Substantia nigra (tissue), 51 donors: ENCODE measurements at places on chromosomes 12 and 14.

DNA sequence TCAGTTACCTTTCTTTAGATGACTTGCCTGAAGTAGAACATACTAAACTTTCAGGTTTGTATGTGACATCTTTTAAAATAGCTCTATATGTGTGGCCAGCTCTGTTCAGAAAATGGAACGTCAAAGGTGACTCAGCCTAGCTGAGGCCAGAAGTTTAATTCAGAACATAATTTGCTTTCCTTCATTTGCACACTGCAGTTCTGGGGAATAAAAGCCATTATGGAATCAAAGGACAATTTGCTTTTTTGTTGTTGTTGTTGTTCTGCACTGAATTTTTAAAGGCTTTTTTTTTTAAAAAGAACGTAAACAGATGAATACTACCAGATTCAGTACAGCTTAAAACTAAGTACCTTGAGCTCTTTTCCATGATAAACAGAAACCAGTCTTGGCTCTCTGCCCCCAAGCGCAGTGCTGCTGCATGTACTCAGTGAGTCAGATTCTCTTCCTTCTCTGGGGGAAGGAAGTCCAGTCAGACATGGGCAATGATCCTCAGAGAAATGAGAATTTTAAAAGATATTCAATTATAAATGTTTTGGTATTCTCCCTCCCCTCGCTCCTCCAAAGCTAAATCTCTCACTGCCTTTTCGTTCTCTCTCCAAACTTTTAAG, 644.2 kb downstream of the NOVA1 start:
- DNase-seq: no peak

- DNase-seq: no peak
Observed at GRCh38 chr12:55899082-55899481, 28.6 kb downstream of the PYM1 start.

- no peak for DNase-seq
Observed at GRCh38 chr14:76583174-76583573, 178.1 kb upstream of the VASH1 start.

DNA sequence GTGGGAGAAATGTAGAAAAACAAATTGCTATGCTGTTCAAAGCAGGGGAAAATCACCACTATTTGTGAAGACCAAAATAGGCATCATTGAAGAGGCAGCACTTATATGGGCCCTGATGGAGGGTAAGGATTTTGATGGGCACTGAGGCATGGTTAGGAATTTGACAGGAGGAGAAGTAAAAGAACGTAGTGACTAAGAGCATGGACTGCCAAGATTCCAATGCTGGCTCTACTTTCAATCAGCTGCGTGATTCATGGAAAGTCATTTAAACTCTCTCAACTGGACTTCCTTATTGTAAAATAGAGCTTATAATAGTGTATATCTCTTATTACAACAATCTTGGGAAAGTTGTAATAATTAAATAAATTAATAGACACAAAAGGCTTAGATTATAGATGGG, 267.7 kb upstream of the G2E3 start:
- no peak for DNase-seq

DNA sequence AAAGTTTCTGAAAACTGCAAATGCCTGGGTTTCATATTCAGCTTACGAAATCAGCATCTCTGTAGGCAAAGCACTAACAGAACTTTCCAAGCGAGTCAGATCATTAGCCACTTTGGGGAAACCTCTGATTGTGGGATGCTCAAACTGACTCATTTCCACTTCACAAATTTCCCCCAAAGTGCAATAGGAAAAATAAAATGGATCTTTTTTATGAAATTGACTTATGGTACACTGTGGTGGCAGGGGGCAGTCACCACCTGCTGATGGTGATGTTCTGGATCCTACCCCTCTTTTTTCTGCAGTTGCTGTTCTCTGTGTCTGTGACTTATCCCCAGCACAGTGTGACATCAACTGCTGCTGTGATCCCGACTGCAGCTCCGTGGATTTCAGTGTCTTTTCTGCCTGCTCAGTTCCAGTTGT, 5.6 kb downstream of the TCTN1 start:
- no peak for DNase-seq

DNA sequence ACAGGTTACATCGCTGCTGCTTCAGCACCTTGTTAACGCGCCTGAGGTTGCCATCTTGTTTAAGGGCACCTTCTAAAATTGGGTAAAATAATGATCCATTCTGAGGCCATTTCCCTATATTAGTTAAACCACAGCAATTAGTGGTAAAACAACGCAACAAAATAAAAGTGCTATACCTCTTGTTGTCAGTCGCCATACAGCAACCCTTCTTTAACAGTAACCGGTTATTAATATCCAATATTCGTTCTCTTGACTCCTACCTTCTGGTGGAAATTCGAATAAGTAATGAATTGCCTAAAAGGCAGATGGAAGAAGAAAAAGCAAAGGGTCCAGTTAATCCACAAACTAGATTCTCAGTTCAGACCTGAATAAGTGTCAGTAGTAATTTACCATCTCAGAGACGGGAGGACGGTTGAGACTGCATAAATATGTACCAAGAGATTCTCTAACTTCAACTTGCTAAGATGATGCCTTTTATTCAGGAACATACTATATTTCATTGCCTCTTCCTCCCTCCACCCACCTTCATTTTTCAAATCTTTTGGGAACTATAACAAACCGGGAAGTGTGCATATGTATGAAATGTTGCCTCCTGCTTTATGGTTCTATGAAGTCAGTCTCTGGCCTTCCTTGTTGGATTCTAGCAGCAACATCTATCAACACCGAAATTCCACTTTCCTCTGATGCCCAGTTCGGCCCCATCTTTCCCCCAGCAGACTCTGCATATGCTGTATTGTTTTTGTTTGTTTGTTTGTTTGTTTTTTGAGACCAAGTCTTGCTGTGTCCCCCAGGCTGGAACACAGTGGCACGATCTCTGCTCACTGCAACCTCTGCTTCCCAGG, 824 bp upstream of the PSMB5 start:
- no peak for DNase-seq

DNA sequence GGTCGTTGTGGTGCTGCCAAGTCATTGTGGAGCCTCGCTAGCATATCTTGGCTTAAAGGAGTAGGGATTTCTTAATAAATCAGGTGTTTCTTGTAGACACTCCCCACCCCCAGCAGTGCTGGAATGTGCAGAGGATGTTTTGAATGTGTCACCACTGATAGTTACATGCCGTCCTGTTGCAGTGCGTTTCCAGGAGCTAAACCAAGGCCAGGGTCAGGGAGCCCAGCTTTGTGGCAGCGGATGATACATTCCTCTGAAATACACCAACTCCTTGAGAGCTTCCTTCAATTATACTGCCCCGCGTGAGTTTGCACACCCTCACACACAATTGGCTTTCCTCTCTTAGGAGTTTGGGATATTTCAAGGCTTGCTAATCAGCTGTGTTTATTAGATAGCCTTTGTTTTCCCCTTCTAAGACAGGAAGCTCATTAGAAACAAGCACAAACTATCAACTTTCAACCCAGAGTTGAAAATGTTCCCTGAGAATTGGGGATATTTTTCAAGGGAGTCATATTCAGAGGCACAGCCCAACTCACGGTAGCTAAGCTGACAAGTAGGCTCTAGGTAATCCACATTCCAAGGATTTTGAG, 154.9 kb downstream of the C12orf75 start:
- DNase-seq: no peak

GRCh38 chr14:24066496-24067132, 4.7 kb upstream of the CPNE6 start:
- no peak for DNase-seq

- DNase-seq: no peak
Observed at GRCh38 chr12:2984249-2984648, 25.1 kb downstream of the TEAD4 start.

GRCh38 chr12:6946033-6946919, 2.5 kb downstream of the C12orf57 start:
- DNase-seq: no peak

DNA sequence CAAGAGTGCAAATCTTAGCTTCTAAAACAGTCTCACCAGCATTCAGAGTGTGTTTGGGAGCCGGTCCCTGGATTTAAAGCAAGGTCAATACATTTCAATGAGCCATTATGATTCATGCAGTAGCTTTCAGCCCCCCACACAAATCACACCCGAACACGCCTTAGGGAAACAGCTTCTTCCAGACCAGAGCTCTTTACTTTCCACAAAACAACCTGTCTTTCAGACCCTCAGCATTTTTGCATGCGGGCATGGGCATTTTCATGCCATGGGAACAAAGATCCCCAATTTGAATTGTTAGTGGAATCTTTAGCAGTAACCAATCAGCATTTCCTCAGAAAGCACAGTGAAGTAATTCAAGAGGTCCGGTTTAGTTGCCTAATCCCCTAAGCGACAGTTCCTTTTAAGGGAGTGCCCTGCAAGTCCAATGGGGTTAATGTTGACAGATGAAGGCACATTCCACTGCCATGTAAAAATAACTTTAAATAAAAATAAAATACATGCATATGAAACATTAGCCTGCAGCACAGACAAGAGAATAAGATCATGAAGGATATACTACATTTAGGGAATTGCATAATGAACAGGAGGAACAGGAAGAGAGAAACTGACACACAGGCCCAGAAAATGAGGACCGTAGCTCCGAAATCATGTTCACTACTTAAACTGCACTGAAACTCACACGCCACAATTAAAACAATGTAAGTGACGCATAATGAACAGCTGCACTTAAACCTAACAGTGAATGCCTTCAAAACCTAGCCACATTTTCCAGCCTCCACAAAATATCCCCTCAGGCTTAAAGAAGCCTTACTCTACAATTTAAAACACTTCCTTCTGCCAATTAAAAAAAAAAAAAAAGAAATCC, 4.0 kb downstream of the VPS37B start:
- no peak for DNase-seq

DNA sequence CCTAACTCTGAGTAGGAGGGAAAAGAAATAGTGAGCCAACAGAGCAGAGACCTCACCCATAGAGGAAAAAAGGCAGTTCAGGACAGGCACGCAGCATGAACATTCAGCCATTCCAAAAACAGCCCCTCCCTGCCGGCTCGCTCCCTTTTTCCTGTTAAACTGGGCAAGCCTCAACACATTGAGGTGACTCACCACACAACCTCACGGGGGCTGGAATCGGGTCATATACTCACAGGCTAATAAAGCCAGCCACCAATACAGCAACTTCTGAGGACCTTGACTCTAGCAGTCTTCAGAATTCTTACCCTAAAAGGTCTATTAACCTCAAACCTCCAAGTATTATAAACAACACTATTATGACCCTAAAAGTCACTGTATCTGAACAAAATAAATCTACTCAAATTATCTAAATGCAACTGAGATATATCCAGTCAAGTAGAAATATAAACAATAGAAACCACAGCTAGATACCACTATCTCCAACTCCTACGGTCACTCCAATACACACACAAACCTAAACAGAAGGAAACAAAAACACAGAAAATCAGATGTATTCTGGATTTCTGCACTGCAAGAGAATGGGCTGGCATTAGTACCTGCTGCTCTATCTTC, 6.3 kb downstream of the YBX3 start:
- DNase-seq: peak; percentile 13

DNA sequence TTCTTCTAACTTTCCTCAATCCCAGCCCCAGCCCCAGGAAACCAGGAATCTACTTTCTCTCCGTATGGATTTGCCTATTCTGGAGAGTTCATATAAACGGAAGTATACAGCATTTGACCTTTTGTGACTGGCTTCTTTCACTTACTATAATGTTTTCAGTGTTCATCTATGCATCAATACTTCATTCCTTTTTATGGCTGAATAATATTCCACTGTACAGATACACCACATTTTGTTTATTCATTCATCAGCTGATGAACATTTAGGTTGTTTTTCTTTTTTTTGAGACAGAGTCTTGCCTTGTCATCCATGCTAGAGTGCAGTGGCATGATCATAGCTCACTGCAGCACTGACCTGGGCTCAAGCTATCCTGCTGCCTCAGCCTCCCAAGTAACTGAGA, 3.9 kb upstream of the PLEKHG3 start:
- no peak for DNase-seq

GRCh38 chr14:101915871-101916815, 48.2 kb upstream of the DYNC1H1 start:
- no peak for DNase-seq

- no peak for DNase-seq
Observed at GRCh38 chr14:91249841-91250616, 5.5 kb upstream of the GPR68 start.

DNA sequence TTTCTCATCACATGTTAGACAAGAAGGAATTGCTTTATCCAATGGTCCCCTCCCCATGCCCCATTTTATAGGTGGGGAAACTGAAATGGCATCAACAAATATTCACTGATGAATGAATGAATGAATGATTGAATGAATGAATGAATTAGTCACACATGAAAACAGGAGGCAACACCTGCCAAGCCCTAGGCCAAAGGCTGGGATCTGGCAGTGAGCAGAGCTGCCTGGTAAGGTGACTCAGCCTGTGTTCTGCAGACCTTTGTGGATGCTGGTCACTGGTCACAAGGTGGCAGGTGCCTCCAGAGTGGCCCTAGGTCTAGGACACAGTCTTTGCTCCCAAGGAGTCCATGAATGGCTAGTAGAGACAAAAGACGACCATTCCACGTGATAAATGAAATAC, 188.4 kb downstream of the RBM19 start:
- no peak for DNase-seq

DNA sequence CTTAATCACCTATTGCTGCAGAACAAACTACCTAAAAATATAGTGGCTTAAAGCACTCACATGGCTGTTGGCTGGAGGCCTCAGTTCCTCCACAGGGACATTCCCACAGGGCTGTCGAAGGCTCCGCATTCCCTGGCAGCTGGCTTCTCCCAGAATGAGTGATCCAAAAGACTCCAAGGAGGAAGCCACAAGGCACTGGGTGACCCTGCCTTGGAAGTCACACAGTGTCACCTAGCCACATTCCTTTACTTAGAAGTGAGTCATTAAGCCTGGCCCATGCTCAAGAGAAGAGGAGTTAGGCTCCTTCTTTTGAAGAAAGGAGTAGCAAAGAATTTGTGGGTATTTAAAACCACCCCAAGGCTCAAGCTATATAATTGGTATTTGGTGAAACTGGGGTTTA, 63.9 kb upstream of the MAP1LC3B2 start:
- no peak for DNase-seq

GRCh38 chr14:70896317-70896716, 10.9 kb upstream of the PCNX1 start:
- no peak for DNase-seq

DNA sequence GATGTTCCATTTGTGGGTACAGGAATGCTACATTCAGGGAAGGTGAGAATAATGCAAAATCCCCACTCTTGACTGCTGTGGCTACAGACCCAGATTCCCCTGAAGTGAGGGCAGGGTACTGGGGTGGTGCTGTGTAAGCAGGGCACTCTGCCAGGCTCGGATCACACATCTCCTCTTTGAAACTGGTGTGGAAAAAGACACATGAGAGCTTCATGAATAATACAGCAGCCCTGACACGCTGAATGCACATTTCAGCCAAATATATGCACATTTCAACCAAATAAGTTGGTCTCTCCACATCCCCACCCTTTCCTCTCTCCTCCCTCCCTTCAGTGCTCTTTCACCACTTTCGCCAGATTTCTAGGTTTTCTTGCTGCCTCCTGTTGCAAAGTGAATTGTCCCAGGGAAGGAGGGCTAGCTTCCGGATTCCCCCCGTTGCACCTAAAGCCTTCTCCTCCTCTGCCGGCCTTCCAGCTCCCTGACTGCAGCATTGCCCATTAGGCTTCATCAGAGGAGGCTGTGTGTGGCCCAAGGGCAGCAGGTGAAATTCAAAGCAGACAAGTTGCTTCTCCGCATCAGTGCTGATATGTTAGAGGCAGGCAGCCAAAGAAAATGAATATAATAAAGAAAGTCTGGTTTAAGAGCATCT, 118.2 kb upstream of the TMCC3 start:
- DNase-seq: no peak
